ENCODE measurements at places on chromosomes 7 and 10.

DNA sequence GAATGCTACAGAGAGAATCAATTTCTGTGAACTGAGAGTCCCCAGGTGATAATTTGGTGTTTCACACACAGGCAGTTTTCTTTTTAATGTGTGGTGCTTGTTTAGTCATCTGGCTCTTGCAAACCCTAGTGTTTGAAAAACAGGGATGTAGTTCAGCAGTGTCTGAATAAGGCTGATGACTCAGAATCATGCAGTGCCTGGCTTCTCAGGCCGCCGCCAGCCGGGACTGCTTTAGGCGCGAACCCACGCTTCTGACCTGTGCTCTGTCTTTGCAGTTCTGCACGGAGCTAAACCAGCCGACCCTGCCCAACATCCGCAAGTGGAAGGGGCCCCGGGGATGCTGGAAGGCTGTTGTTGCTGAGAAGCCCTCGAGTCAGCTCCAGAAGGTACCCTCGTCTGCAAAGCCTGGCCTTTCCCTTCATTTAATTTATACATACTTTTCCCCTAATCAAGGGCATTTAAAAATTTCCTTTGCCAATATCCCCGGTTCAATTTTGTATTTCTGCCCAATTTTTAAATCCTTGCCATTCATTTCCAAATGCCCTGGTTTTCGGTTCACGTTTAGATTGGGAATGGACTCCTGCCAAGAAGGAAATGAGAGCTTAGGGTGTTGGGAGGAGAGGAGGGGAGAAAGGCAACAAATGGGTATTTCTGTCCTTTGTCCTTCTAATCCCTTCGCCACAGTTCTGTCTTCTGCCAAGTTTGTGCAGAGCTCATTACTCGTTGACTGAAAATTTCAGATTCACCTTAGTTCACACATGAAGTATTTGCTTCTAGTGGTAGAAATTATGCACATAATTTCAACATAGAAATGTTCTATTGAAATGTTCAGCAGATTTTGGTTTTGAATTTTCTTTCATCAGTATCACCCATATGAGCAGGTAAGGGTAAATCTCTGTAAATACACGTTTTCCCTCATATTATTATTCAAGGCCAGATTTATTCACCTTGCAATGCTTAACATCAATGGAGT is 108.5 kb upstream of the ANLN start:
- DNase-seq, result no peak

DNA sequence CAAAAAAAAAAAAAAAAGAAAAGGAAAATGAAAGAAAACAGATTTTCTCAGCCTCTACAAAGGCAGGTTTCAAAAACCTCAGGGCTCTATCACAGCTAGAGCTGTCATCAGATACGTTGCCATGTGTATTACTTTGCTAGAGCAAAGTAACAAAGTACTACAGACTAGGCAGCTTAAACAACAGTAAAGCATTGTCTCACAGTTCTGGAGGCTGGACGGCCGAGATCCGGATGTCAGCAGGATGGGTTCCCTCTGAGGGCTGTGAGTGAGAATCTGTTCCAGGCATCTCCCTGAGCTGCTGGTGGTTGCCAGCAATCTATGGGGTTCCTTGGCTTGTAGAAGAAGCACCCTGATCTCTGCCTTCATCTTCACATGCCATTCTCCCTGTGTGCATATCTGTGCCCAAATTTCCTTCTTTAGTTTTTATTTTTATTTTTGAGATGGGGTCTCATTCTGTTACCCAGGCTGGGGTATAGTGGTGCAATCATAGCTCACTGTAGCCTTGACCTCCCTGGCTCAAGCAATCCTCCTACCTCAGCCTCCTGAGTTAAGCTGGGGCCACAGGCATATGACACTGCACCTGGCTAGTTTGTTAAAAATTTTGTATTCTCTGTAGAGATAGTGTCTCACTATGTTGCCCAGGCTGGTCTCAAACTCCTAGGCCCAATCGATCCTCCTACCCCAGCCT is 48.9 kb upstream of the KDM7A start:
- DNase-seq, result no peak

- DNase-seq, result no peak
These were observed 169.6 kb downstream of the POM121L12 start for GRCh38 chr7:53205006-53205405.

GRCh38 chr7:90897961-90898469 is 301.9 kb downstream of the CDK14 start:
- DNase-seq, result no peak

DNA sequence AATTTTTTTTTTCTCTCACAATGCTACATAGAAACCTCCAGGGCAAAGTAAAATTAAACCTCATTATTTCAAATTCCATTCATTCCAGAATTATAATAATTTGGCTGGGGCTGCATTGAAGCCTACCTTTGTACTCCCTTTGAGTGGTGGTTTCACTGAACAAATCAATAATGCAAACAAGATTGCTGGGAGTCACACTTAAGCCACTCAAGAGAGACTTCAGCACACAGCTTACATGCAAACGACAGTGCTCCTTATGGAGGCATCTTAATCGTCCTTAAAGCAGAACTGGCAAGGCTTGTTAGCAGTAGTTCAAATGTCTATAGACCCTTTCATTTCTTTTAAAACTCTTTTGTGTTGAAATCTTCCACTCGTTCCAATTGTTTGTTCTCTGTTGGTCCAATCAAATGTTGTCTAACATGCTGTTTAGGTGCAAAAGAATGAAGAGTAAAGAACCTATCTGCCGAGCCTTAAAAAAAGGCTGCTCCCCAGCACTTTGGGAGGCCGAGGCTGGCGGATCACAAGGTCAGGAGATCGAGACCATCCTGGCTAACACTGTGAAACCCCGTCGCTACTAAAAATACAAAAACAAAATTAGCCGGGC is 294.9 kb downstream of the FGFR2 start:
- no peak for DNase-seq

- DNase-seq, result no peak
These were observed 25.9 kb downstream of the ST8SIA6 start for GRCh38 chr10:17428351-17429097.

DNA sequence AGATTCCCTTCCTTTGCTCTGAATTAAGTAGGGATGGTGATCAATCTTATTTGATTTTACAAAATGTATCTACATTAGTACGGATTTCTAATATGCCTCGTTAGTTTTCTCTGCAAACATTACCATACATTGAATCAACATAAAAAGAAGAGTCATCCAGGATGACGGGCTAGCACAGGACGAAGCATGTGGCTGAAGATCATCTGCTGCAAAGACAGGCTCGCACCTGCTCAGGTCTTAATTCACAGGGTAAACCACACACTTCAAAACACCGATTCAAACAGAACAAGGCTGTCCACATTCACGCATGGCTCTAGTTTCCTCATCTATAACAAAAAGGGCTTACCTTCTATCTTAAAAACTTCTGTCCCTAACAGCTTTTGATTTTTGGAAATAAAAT is 323.0 kb downstream of the PARD3 start:
- no peak for DNase-seq

- DNase-seq, result no peak
These were observed 165.7 kb upstream of the GNAI1 start for GRCh38 chr7:79968894-79969293.
